ENCODE measurements at places on chromosomes 12 and 14.

DNA sequence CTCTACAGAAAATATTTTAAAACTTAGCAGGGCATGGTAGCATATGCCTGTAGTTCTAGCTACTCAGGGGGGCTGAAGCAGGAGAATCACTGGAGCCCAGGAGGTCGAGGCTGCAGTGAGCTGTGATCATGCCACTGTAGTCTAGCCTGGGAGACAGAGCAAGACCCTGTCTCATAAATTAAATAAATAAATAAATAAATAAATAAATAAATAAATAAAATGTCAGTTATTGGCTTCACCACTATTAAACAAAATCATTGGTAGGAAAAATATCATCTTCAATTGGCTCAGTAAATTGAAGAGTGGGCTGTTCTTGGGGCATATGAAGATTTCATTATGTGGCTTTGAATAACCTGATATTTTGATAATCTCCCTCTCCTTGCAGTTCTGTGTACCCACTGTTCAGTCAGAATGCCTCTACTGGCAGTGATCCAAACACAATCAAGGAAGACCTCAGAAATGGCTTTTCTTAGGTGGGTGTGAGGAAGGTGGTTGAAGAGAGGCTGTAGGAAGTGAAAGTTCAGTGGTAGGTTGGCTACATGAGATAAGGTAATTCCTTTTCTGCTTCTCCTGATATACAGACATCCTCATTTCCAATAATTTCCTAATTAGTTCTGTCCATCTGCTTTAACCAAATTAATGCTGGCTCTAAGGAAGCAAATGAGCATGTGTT, 175.8 kb downstream of the MSRB3 start:
- no peak for DNase-seq

DNA sequence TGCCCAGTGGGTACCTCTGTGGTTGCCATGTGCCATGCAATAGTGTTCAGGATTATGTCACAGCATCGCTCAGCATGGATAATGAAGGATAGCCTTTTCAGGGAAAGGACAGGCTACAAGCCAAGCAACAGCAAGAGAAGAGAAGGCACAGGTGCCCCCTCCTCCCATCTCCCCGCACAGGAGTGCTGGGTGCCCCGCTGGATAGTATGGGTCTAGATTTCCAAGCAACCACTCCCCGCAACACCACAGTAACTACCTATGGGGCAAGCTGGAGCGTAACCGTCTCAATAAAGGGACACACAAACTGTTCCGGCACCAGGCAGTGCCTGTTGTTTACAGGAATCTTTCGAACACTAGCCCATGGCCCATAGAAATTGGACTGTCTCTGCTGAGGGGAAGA, 222.2 kb downstream of the ITPR2 start:
- no peak for DNase-seq

DNA sequence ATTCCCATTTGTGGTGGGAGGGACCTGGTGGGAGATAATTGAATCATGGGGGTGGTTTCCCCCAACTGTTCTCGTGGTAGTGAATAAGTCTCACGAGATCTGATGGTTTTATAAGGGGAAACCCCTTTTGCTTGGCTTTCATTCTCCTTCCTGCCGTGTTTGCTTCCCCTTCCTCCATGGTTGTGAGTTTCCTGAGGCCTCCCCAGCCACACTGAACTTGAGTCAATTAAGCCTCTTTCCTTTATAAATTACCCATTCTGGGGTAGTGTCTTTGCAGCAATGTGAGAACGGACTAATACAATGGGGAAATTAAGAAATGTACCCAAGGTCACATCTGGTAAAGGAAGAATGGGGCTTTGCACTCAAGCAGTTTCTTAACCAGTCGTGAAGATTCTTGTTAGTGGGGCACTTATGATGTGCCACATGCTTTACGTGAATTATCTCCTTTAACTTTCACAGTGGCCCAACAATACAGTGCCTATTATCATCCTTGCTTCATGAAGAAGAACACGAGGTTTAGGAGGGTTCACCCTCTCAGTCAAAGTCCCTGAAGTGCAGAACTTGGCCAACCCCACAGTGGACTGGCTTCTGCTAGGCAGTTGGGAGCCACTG, 234.3 kb downstream of the EFCAB11 start:
- no peak for DNase-seq

DNA sequence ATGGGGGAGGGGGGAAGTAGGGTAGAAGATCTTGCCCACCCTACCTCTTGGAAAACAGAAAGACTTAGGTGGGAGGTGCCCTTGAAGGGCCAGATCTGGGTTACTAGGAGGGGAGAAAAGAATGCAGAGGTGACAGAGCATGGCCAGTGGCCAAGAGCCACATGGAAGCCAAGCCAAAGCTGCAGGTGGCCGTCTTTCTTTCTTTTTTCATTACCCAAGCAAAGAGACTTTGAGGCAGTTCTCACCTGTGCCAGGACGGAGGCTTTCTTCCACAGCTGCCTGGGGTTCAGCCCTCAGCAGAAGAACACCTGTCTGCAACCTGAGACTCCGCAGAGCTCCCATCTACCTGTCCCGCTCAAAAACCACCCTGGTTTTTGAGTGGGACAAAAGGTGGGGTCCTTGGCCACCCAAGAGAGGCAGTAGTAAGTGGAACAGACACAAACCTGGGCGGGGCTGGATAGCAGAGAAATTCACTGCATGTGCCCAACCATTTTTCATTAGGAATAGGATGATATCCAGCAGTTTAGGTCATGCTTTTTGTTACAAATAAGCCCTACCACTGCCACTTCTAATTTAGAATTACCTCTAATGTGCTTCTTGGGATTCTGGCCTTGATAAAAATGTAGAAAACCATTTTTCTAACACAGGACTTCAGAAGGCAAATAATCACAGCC, 116.5 kb downstream of the DYRK2 start:
- DNase-seq, result no peak

GRCh38 chr12:116121453-116121871, 156.0 kb downstream of the MED13L start:
- no peak for DNase-seq

DNA sequence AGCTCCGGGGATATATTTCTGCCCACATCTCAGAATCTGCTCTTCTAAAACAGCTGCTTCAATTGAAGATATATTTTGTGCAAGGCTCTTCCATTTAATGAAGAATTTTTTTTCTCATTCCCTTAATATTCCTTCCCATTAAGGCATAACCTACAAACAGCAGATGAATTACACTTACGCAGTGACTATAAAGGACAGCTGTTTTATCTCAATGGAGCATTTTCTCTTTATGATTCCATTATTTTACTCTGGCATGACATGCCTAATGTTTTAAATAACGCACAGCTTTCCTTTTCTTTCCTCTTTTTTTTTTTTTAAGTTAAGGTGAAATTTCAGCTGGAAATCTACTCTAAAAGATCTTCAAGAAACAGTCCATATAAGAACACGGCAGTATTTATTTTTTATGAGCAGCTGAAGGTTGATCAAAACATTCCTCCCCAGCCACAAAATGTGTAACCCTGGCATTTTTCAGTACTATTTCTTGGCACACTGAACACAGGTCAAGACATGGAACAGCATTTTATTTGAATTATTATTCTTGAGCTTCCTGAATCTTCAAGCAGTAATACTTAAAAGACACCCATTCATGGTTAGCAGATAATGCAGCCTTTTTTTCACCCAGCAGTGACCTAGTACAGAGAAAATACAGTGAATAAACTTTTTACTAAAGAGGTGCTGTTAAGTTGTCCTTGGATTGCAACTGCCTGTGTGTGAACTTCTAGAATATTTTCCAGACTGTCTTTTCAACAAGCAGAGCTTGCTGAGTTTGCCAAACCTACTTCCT, 118.1 kb upstream of the FOXN3 start:
- DNase-seq, result no peak

- DNase-seq, result no peak
Measured at GRCh38 chr12:119365451-119365850, 30.9 kb downstream of the CCDC60 start.

- DNase-seq, result no peak
Measured at GRCh38 chr12:50985322-50985721, 33.0 kb downstream of the HIGD1C start.

GRCh38 chr14:37311252-37311651, 113.5 kb downstream of the MIPOL1 start:
- no peak for DNase-seq

DNA sequence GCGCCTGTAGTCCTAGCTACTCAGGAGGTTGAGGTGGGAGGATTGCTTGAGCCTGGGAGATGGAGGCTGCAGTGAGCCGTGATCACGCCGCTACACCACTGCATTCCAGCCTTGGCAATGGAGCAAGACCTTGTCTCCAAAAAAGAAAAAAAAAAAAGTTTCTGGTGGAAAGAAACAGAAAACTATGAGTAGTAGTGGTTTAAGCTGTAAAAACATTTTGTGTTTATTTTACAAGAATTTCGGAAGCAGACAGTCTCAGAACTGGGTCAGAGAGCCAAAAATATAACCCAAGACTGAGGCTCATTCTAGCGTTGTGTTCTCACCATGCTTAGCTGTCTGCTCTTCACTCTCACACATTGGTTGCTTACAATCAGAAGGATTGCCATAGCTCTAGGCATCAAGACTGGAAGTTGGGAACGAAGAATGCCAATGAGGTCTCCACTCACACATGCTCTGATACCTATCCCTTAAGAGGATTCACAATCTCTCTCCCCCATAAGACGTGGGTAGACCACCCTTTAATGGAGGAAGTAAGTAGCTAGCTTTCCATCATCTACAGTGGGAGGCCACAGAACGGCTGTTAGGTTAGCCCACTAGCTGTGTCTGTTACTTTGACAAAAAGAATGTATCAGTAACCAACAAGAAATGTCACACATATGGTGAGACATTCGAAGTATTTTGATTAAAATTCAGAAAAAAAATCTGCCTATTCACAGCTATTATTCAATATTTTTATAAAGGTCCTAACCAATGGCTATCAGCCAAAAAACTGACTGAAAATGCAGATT, 117.6 kb upstream of the RASSF8 start:
- DNase-seq, result no peak

DNA sequence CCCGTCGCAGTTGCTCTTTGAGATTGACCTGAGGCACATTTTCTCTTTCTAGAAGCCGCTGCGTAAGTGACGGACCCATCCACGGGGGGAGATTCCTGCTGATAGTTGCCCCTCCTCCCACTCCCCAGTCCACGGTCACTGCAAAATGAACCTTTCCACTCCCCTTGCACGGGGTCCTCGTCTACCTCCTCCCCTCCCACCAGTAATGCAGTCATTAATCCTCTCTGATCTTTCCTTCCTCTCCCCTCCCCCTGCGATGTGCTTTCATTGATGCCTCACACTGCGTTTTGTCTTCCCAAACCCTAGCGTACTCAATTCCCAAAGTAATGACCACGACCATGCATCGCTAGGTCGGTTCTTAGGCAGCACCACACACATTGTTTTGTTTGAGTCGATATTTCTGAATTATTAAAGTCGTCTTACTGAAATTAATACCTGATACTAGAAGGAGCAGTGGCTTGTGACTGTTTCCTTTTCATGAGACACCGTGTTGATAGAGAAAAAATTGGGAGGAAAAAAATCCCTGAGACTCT, 857 bp downstream of the ETNK1 start:
- no peak for DNase-seq

- DNase-seq, result no peak
Measured at GRCh38 chr12:119593578-119594398, at the start of gene TMEM233. Gene TMEM233, plus strand, starts transcription at chr12:119593774. Its CDS starts 75 bp downstream, at chr12:119593849.

DNA sequence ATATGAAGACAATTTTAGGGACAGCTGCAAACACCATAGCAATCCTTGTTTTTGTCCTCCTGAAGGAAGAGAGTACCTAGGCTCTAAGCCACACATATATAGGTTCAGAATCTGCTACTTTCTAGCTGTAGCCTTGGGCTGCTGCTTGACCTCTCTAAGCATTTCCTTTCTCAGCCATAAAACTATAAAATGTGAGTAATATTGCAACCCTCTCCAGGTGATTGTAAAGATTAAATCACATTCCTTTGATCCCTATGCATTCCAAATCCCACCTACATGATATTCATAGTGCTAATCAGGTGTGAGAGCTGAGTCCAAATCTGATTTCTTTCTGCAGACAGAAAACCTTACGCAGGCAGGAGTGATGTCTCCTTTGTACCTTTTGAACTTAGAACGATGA, 913.5 kb downstream of the VRK1 start:
- DNase-seq, result no peak

GRCh38 chr14:26382901-26383685, 214.7 kb downstream of the NOVA1 start:
- DNase-seq, result no peak

- DNase-seq, result no peak
Measured at GRCh38 chr12:110067531-110067930, 19.2 kb upstream of the C12orf76 start.

GRCh38 chr14:68104518-68104917, 284.9 kb downstream of the RAD51B start:
- DNase-seq, result no peak

GRCh38 chr14:75561013-75561432, 17.4 kb upstream of the FLVCR2 start:
- DNase-seq, result no peak

DNA sequence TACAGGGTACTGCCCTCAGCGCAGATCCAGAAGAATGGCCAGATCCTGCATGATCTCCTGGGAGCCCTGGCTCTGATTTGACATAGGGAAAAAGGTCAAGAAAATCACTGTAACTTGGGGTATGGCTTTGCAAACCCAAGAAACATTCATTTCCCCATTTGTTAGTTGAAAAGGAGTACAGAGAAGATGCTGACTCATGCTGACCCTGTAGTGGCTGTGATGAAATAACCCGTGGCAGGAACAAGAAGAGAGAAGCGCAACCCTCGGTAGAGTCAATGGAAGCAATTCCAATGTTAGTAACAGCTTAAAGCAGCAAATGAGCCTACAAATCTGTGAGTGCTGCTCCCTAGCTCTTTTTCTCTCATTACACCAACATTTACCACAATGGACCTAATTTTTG, 281.6 kb upstream of the NPAS3 start:
- DNase-seq, result no peak

DNA sequence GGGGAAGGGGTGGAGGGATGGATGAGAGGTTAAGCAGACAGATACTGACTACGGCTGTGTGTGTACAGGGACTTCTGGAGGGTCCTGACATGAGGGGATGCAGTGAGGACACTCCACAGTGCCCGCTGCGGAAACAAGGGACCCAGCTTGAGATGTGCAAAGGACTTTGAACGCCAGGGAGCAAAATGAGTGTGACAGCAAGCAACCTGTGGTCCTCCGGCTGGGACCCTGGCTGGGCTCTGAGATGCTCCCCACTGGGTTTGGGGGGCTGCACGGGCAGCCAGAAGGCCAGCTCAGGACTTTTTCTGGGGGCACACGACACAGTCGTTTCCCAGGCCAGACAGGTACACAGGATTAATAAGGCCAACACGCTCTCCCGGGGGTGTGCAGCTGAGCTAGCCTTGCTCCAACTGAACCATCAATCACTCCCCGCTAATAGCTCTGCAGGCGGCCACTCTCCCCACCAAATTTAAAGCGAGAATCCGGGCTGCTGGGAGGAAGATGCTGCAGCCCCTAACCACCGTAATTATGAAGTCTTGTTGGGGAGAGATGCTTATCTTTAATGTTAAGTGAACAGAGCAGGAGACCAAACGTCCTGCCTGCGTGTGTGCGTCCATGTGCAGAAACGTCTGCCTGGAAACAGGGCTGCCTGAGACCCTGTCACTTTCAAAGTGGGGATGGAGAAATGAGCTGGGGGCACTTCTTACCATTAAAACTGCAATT, 51.6 kb upstream of the DLK1 start:
- no peak for DNase-seq

GRCh38 chr12:23458640-23459039, 490.8 kb downstream of the SOX5 start:
- DNase-seq, result no peak

GRCh38 chr14:68978172-68978911, 760 bp downstream of the ACTN1 start:
- no peak for DNase-seq
